ENCODE measurements at places on chromosomes 1 and 21.

DNA sequence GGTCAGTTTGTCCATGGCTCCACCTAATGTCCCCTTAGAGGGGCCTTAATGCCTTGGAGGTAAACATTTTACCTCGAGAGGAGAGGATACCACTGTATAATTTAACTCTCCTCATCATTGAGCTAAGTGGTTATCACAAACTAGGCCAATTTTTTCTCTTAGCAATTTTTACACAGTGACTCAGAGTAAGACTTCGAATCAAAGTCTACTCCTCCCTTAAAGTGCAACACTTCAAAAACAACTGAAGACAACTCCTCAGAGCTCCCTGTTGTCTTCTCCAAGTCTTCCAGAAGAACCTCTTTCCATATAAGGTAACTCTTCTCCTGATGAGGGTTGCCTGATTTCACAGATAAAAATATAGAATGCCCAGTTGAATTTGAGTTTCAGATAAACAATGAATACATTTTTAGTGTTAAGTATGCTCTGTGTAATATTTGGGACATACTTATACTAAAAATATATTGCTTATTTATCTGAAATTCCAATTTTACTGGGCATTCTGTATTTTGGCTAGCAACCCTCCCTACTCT, 4.9 kb upstream of the PTGFRN start:
- DNase-seq = no peak

GRCh38 chr21:20308586-20309315, 689.5 kb upstream of the NCAM2 start:
- DNase-seq = no peak

GRCh38 chr1:210250665-210250997, 18.0 kb downstream of the SERTAD4 start:
- DNase-seq = no peak

DNA sequence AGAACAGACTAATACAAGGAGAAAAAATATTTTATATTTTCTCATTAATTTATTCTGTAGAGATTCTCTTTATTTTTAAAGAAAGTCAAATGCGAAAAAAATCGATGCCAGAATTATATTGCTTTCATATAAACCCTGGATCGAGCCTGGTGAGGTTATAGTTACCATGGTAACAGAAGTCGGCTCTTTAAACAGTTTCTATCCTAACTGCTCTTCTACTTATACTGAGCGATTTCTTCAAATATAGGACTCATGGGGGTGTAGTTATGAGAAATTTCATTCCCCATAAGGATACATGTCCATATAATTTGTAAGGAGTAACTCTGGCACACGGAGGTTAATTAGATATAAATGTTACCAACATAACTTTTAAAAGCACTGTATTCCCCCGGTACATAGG, 973.5 kb upstream of the NCAM2 start:
- no peak for DNase-seq

GRCh38 chr1:156705321-156705917, at the start of gene CRABP2:
CRABP2 (minus strand) TSS chr1:156705583; CDS start chr1:156705446, 137 bp downstream.
- no peak for DNase-seq

- no peak for DNase-seq
Observed at GRCh38 chr1:24525606-24526005, 23.0 kb downstream of the RCAN3 start.

DNA sequence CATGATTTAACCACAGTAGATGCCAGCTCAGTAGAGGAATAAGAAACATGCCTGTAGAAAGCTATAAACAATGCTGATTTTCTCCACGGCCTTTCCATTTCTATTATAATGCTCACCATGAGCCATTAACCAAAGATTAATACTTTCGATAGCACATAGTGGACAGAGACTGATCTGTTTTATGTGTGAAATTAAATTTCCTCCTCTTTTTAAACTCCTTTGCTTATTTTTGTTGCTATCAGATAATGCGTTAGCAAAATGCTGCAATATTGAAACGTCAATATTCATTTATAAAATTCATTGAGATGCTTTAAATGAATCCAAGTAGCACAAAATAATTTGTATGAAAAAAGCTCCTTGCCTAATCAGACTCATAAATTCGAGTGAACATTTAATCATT, 1807.9 kb downstream of the MRPL39 start:
- no peak for DNase-seq

Data from T-helper 2 cell (primary cell).